CD4-positive, alpha-beta T cell treated with Interleukin-15 for 1 hour (primary cell): ENCODE measurements at places on chromosomes 6 and 20.

DNA sequence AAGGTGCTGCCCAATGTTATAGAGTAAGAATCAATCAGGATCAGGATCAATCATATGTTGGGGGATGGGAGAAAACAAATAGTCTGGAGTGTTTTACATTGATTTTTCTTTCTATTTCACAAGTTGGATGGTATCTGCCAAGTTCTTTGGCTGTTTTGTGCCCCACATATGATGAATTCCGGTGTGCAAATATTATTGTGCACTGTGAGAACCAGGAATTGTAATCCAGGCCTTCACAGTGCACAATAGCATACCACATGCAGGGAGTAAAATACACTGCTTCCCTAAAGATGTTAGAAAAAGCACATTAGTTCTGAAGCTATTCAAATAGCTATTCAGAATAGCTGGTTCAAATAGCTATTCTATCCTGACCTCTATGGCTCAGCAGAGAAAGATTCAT, 133.7 kb downstream of the LCA5 start:
- no peak for DNase-seq

DNA sequence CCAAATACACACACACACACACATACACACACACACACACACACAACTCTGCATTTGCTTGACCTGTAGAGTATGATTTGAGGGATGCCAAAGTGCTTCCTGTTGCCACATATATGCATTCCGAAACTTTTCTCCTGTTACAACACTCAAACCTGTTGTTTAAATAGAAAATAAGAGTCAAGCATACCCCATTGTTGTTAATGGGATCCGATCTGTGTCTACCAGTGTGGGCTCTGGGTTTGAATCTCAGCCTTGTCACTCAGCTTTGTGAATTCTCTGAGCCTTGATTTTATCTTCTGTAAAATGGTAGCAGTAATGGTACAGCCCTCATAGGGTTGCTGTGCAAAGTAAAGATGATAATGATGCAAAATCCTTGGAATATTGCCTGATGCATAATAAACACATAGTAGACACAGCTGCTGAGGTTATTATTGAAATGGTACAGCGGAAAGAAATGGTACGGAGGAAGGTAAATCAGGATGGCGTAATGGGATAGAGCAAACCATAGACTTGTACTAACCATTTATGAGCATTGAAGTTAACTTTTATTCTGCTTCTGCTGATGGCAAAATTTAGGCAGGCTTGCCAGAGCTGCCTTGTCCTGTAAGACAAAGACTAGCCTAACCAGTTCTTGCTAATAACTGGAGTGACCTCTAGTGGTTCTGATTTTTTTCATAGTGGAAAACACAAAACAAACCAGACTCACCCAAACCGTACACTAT, 113.5 kb upstream of the PHACTR1 start:
- no peak for DNase-seq

- DNase-seq: no peak
These were observed 34.7 kb downstream of the SUN5 start for GRCh38 chr20:32969356-32970114.

DNA sequence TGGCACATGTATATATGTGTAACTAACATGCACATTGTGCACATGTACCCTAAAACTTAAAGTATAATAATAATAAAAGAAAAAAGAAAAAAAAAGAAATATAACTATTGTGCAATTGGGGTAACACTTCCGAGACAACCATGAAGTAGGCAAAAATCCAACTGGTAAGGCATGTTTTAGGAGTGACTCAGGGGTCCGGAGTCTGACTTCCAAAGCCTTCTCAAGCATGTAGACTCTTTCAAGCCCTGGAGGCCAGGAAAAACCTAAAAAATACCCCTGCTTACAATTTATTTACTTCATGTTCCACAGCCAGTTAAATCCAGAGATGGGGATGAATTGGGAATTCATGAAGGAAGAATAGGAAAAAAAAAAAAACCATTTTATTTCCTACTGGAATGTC, 161.3 kb upstream of the PHACTR1 start:
- no peak for DNase-seq

DNA sequence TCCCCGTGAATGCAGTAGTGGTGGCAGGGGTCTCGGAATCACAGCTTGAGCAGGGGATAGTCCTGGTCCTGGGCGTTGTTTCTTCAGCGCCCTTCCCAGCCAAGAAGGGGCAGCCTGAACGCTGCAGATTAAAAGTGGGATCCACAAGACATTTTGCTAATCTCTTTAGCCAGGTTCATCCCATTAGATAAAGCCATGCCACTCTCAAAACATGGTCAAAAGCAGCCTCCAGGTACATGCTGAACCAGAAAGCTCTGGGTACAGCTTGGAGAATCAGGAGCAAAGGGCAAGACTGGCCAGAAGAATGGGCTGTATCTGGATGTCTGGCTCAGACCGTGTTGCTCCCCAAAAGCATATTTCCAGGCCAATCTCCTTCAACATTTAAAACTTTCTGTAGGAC, at the start of gene PRPH2:
Gene PRPH2 (minus strand): TSS at position 101 of the 400 bp plus-strand sequence. CDS start 263 bp downstream, outside the sequence.
- DNase-seq: no peak

DNA sequence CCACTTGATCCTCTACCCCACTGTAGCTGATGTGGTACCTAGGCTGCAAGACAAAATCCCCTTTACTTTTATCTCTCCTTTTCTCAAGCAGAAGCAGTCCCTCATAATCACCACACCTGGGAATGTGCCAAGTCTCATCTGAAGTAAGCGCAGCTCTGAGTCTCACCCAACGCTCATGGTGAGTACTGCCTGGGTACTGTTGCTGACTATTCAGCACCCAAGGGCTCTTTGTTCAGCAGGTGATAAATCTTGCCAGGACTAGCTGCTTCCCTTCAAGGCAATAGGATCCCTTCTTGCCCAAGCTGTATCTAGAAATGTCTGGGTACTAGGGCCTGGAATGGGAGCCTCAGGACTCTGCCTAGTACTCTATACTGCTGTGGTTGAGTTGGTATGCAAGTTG, 70.9 kb downstream of the GCLC start:
- no peak for DNase-seq

DNA sequence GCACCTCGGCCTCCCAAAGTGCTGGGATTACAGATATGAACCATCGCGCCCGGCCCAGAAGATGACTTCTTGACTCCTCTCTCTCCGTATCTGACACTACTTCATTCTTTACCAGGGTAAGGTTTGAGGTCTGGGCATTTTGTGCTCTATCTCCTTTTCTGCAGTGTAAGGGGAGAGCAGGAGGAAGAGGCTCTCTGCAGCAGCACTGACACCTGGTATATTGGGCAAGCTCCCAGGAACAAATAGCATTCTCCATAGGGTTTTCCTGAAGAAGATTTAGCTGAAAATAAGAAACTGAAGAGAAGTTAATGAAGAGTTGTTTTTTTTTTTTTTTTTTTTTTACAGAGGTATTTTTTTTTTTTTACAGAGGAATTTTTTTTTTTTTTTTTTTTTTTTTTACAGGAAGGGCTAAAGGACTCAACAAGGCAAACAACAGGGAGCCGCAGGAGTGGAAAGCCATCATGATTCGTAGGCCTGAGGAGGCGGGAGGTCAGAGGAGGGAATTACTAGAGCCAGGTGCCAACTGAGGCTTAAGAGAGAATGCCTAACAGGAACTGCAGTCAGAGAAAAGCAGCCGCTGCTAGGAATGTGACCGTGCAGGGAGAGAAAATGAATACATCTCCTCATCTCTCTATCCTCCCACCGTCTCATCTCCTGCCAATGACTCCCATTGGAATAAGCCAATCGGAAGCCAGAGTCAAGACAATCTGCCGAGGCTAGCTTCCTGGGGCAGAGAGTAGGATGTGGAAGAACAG, 34.7 kb upstream of the ADGRF4 start:
- no peak for DNase-seq

DNA sequence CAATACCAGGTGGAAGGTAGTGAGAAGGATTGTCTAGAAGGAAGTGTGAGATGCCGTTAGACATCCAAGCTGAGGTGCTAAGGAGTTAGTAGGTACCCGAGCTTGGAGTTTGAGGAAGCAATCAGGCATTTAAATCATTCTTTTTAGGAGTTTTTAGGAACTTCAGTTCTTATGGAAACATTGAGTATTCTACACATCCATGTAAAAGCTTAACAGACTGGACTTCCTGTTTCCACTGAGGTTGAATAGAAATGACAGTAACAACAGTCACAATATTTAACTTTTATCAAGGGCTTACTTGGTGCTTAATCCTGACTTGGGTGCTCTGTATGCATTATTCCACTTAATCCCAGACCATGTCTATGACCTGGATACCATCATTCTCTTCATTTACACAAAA, 136.4 kb downstream of the UST start:
- DNase-seq: no peak

DNA sequence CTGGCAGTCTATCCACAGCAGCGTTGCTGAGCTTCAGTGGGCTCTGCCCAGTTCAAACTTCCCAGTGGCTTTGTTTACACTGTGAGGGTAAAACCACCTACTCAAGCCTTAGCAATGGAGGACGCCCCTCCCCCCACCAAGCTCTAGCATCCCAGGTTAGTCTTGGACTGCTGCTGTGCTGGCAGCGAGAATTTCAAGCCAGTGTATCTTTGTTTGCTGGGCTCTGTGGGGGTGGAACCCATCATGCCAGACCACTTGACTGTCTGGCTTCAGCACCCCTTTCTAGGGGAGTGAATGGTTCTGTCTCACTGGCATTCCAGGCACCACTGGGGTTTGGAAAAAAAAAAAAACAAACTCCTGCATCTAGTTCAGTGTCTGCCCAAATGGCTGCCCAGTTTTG, 249.7 kb upstream of the SYNCRIP start:
- DNase-seq: no peak
